ENCODE measurements at places on chromosomes 5 and 9.

DNA sequence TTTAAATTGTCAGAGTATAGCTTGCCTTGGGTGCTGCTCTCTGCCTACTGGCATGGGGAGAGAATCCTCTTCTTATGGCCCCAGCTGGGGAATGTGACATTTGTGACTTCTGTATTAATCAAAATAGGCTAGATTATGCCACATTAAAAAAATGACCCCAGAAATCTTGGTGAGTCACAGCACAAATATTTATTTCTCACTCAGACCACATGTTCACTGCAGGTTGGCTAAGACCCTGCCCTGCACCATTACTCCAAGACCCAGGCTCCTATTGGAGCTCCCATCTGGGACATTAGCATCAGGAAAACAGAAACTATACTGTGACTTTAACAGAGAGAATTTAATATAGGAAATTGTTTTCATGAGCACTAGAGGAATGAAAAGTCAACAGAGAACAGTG lies 16.6 kb upstream of the WHRN start:
- DNase-seq, result no peak

DNA sequence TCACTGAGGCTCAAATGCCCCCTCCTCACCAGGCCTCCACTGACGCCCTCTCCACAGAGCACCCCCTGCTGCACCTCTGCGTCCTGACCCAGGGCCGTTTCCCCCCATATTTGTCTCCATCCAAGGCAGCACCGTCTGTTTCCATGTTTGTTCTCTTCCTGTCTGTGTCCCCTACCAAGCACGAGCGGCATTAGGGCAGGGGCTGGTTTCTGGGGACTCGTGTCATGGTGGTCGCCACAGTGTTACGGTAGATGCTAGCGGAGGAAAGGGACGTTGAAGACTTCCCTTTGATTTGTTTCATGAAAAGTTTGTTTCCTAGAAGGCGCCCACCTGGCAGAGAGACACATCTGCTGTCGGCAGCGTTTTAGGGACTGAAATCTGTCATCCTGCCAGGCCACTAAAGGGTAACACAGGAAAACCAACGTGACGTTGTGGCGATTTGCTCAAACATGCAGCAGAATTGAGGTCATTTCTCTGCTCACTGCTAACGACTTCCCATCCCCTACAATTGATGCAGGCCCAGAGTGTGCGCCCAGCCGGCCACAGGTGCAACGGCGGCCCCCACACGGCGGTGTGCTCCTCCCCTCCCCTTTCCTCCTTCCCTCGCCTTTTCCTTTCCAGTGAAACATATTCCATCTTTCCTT lies 79.3 kb upstream of the IRX4 start:
- no peak for DNase-seq

- DNase-seq, result no peak
These were observed 190.9 kb downstream of the SLC12A2 start for GRCh38 chr5:128274441-128274840.

DNA sequence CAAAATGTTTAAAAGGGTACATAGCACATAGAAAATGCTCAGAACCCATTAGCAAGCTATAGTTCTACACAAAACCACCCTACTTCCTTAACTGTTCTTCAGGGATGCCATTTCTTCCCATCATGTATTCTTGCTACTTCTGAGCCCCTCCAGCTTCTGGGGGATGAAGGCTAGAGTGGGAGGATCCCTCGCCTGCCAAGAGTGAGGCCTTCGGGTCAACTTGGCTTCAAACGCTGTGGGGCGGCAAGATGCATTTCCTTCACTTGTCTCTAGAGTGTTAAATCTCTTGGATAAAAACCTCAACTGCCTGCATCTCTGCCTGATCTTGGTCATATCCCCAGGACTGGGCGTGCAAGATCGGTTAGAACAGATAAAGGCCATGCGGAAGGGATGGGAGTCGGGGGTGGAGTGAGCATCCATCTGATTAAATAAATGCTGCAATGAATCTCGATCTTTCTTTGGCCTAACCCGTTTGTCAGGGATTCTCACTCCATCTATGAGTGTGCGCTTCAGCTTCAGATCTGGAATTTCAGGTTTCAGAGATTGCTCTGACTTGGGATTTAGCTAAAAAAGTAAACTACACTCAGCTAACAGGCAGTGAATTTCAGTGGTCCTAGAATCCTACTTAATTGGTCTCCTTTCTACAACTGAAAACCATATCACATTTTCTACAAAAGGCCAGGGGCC lies 118.0 kb upstream of the PANK3 start:
- DNase-seq, result no peak

DNA sequence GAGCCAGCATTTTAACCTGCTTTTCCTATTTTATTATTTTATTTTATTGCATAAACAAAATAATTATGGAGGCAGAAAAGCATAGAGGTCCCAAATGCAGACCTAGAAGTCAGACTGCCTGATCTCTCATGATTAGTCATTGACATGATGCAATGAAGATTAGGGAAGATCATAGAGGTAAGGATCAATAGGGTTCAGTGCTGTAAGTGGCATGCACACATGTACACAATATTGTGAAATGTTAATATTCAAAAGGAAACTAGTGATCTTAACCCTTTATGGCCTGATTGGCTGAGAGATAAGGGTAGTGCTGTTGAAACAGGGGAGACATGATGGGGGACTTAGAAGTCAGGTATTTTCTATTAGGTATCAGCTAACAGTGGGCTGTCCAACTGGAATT lies 1.1 kb upstream of the FRRS1L start:
- DNase-seq, result no peak

- no peak for DNase-seq
These were observed 33.6 kb upstream of the HSD17B4 start for GRCh38 chr5:119418606-119419100.

- DNase-seq, result no peak
These were observed 552.0 kb upstream of the KLF4 start for GRCh38 chr9:108041551-108041950.

GRCh38 chr9:133705576-133705975 lies 32.6 kb downstream of the SARDH start:
- no peak for DNase-seq

DNA sequence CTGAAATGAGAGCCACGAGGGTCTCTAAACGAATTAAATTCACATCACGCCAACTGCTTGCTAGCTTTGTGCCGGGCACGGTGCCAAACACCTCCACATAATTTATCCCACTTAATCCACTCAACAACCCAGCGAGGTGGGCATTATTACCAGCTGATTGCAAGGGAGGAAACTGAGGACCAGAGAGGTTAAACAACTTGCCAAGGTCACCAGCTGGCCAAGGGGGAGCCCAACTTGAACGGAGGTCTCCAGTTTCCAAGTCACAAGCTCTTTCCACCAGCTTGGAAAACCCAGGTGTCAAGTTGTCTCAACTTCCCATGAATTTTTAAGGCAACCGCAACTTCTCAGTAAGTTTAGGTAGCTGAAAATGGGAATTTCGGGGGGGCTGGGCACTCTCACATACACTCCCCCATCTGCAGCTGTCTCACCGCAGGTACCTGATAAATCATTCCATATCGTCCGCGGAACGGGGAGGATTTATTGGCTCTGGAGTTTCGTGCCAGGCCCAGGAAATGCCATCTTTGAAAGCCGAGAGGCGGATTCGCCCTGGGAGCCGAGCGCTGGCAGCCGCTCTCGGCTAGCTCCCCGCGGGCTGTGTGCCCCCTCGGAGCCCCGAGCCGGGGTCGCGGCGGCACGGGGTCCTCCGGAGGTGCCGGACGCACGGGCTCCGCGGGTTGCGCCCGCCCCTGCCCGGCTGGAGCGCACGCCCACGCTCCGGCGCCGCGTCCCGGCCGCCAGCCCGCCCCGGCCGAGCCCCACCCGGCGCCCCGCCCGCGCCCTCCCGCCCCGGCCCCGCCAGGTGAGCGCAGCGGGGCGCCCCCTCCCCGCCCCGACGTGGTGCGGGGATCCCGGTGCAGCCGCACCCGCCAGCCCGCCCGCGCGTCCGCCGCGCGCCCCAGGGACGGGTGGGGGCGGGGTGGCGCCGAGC lies 617 bp downstream of the PTPN3 start:
- DNase-seq, result no peak
